Activated CD4-positive, alpha-beta T cell treated with anti-CD3 and anti-CD28 coated beads, Interleukin-2, amount 50 U/mL, for 1 hour (primary cell): ENCODE measurements at places on chromosomes 6 and 20.

GRCh38 chr6:16398587-16398986 lies 160.2 kb downstream of the GMPR start:
- DNase-seq = no peak

DNA sequence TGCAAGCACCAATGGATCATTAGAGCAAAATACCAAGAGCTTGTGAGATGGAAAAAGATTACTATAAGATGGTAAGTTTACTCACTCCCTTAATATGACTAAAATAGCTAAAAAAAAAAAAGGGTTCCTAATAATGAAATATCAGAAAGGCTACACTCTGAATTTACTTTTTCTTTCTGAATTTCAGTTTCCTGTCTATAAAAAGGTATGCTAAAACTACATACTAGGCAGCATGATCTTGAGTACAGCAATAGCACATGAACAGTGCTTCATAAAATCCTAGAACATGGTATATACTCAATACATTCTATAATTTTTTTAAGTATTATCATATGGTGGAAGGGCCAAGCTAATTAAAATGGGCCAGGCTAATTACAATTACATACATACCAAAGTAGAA lies 24.0 kb upstream of the FAM135A start:
- DNase-seq = no peak

DNA sequence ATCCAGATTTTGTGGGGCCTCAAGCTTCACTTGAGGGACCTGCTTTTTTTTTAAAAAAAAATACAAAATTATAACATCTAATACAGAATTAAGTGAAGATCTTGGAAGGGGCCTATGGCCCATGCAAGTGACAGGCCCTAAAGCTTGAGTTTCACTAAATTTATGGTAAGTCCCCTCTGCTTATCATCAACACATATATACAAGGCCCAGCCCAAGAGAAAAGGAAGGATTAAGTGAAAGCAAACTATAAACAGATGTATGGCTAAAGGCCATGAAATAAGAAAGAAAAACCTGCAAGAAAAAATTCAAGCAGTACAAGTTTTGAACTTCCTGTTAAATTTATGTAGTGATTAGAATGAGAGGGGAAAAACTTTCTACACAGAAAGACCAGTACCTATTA lies 86.8 kb downstream of the CDC40 start:
- DNase-seq = no peak

DNA sequence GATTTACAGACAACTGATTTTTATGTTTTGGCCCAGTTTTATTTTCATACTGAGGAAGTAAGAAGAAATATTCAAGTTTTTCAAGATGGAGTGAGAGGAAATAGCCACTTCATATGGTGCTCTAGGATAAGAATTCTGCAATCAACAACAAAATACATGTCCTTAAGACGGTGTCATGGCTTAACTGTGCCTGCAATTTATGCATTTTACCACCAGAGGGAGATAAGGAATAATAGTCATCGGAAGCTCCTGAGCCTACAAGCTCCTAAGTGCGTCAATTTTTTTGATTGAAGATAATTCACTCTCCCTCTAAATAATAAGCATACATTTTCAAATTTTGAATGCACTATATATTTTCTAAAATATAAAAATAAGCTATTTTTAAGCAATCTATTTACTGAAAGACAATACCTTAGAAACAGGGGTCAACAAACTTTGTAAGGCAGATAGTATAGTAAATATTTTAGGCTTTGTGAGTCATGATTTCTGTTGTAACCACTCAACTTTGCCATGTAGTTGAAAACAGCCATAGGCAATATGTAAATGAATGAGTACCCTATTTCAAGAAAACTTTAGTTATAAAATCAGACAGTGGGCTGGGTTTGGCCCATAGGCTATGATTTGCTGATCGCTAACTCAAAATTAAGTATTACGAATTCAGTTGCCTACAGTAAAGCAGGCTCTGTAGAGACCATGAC lies 230.9 kb upstream of the DTNBP1 start:
- DNase-seq = no peak

DNA sequence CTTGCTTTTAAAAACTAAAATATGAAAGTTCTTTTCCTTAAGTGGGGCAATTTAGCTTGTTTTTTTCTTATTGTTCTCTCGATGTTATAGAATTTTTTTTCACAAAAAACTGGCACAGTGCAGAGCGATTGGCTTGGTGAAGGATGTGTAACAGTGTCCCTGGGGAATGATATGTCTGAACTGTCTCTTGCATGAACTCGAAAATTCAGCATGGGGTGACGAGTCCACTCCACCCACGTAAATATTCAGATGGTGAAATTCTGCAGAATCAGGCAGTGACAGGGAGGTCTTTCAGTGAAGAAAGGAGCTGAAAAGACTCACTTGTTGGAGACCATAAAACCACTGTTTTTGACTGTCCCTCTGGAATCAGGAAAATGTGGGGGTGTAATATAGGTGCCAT lies 505.3 kb downstream of the MMUT start:
- DNase-seq = no peak
